ENCODE measurements at places on chromosomes 1 and 21.

DNA sequence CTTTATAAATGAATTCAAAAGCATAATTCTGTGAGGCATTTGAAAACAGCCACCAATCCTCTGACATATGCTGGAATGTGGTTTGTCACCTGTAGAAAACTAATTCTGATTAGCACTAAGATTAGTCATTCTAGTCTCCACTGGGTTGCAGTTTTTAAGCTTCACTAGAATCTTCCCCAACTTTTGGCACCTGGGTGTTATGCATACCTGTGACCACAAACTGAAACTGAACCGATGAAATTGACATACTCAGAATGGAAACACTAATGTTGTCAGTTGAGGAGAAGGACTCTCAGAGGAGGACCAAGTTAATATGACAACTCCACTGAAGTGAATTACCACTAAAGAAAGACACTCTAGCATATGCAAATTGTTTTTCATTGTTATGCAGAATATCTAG lies 285.8 kb upstream of the NEGR1 start:
- no peak for DNase-seq

- no peak for DNase-seq
Measured at GRCh38 chr1:219659005-219659600, 46.2 kb upstream of the ZC3H11B start.

DNA sequence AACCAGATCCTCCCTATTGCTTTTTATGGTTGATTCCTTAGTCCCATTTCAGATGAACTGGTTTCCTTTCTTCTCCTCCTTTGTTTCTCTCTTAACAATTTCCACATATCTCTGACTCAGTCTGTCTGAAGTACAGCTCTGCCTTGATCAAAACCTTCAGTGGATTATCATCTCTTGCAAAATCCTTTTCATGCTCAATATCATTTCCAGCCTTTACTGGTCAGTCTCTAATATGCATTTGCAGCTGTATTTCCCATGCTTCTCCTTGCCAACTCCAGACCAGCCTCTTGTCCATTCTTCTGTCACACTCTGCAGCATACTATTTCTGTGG lies 72.2 kb downstream of the SNX7 start:
- no peak for DNase-seq

- DNase-seq = no peak
Measured at GRCh38 chr1:101532377-101532776, 295.6 kb downstream of the S1PR1 start.

DNA sequence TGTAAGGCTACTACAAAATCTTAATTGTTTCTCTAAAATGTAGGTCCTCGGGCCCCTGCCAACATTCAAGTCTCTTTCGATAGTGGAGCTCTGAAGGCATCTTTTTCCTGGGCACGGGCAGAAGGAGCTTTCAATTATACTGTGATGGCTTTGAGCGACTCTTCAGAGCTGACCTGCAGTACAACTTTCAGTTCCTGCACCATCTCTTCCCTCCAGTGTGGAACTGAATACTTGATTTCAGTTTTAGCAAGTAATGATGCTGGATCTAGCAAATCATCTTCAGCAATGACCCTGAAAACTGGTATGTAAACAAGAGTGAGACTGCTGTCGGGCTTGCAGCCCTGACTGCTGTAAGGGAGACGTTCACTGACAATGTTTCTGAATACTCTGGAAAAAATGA lies 9.6 kb downstream of the FNDC7 start:
- no peak for DNase-seq

GRCh38 chr1:60171801-60172200 lies 98.2 kb upstream of the C1orf87 start:
- no peak for DNase-seq

GRCh38 chr1:159827102-159827490 lies 423 bp downstream of the SLAMF8 start:
- DNase-seq = no peak

- no peak for DNase-seq
Measured at GRCh38 chr1:118298397-118298796, 113.4 kb upstream of the SPAG17 start.

DNA sequence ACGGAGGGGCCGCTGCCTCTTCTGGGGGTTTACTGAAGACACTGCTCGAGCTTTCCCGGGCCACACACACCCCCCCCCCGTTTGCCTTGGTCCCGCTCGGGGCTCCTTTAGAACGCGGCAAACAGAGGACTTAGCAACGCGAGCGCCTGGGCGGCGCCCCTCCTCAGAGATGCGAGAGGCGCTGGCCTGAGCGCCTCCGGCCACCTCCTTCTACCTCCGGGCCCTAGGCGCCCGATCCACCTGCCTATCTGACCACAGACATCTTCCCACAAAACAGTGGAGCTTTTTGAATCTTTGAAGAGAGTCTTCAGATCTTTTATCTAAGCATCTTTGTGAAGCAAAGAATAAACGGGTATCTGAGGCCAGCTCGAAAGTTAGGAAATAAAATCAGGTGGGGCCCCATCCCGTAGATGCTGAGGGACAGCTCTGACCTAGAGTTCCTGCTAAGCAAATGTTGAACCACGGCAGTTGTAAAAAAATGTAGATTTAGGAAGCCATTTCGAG lies 436 bp upstream of the TTLL7 start:
- DNase-seq = no peak

DNA sequence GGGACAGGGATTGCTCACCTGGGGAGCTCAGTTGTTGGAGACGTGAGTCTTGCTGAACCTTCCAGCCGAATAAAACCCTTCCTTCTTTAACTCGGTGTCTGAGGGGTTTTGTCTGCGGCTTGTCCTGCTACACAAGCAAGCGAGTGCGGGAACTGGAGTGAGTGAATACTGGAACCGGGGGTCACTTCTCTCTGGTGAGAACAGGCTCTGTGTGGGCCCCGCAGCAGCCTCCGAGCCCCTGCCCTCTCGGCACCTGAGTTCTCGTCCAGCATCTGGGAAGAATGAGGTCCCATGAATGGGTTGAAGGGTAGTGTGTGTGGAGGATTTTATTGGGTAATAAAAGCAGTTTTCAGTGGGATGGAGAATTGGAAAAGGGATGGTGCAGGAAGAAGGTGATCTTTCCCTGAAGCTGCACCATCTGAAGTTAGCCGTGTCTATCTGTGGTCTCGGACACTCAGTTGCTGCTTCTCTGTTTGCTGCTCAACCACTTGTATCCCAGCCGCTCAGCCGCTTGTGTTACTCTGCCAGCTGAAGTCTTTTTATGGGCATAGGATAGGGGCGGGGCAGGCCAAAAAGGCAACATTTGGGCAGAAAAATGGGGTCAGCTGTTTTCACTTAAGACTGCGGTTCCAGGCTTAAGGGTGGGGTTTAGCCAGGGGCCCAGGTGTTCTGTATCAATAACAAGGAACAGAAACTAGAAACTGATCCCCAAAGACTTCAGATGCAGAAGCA lies 450.6 kb upstream of the CAMK1G start:
- no peak for DNase-seq

DNA sequence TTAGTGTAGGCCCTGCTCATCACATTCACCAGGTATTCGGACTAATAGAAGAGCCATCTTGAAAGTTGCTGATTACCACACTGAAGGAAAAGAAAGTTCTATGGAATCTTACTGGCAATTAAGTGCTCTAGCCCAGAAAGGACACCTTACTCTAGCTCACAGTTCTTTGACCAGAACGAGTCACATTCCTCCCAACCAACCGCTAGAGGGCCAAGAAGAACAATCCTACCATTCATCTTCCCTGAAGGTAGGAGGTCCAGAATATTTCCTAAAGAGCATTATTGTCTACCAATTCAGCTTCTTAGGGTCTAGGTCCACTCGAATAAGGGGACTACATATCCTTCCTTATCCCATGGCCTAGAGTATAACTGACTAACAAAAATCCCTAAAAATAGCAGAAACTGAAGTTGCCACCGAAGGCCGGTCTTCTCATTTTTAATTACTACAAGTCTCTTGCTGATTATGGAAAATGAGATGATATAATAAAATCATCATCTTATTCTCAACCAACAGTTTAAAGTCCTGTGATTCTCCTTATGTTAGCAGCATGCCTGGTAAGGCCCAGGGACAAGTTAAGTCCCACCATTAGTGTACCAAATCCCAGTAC lies 2.7 kb upstream of the FMO1 start:
- DNase-seq = no peak
